NCI-H1930 (cell line): ENCODE measurements at places on chromosomes 1 and 21.

- no peak for DNase-seq
Observed at GRCh38 chr1:7468248-7468647, 302.8 kb upstream of the VAMP3 start.

- DNase-seq = no peak
Observed at GRCh38 chr1:38455829-38456530, 403.6 kb downstream of the RRAGC start.

- no peak for DNase-seq
Observed at GRCh38 chr1:245345191-245345884, 190.6 kb downstream of the KIF26B start.

GRCh38 chr1:44485934-44486460 is 80.9 kb downstream of the RNF220 start:
- DNase-seq = no peak

DNA sequence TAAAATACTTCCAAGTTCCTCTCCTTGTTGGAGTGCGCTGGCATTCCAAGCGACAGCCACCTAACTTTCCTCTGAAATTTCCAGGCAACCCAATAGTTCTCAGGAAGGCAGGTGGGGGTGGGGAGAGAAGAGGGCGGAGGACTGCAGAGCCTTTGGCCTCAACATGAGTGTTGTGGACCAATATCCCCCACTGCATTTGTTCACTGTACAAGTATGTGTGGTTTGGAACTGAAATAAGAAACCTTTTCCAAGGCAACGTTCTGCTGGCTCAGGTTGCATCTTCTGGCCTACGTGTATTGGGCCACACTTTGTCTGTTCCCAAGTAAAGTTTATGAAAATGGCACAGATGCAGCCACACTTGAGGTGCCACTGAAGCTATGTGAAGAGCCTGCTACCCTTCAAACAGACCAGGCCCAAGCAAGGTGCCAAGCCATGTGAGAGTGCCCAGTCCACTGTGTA is 153.4 kb downstream of the DHRS3 start:
- DNase-seq = no peak

DNA sequence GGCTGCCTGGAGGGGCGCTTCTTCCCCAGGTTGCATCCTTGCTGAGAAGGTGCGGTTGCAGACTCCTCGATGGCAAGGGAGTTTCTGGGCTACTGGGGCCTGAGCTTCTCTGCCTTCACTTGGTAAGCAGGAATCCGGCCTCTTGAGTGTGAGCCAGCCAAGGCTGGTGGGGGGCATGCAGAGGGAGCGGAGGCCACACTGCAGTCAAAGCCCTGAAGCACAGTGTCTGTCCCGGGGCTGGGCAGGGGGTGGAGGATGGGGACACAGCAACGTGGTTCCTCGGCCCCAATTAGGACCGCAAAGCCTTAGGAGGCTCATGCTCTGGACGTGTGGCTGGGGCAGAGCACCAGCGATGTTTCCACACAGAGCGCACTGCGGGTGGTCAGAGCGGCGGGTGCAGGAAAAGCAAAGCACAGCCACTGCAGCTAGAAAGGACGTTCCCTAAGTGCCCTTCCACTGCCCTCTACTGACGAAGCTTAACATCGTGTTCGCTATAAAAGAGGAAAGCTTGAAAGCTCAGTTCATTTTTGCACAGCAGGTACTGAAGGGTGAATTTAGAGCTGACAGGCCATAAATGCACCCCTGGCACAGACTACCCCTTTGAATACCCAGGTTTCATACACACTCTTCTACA is 60.7 kb upstream of the COG2 start:
- DNase-seq = no peak

GRCh38 chr21:44375281-44375651 is 21.8 kb downstream of the TRPM2 start:
- no peak for DNase-seq

DNA sequence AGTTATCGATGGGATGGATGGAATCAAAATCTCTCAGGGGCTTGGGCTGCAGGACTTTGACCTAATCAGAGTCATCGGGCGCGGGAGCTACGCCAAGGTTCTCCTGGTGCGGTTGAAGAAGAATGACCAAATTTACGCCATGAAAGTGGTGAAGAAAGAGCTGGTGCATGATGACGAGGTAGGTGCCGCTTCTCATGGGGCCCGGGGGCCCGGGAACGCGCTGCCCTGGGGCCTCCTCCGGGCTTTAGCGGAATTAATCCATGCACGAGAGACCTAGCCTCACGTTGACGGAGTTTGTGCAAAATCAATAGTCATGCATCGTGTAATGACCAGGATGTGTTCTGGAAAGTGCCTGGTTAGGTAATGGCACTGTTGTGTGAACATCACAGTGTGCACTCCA is 43.8 kb downstream of the FAAP20 start:
- DNase-seq = no peak

DNA sequence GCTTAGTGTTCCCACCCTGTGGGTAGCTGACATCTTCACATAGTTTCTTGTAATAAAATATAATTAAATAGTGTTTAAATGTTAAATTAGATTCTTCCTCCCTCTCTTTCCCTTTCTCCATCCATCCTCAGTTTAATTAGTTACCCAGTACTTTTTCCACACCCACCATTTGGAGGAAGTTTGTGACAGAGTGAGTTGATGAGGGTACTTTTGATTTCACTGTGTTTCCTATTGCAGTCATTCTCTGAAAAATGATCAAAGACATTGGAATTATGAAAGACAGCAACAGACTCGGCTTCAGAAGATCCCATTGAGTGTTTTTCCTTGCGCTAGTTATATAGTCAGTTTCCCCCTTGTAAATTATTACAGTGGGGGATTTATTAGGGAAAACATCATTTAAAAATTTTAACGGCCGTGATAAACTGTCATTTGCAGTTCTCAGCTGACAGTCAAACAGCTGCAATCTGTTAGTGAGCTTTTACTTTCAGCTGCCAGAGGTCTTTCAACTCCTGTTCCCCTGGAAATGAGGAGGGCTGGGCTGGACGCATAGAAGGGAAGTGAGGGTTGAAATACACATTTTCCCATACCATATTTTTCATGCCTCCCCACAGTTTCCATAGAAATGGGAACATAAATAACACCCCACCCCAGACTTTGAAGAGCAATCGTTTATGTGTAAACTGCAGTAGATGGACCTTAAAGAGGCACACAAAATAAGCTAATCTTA is 61.3 kb upstream of the CACYBP start:
- no peak for DNase-seq

DNA sequence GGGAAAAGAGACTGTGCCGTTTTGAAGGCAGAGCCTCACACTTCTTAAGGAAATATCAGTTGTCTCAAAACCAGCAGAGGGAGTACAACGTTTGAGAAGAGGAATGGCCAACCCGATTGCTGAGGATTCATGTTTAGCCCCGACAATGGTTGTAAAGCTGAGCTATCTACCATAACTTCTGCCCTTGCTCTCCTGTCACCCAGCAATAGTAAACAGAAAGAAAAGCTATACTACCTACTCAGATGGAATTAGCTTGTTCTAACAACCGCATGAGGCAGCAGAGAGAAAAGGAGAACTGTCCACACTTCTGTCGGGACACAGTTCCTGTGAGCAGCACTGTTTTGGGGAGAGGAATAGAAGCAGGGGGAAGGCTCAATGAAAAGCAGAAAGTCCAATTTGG is 91.2 kb downstream of the SLC45A1 start:
- DNase-seq = no peak

DNA sequence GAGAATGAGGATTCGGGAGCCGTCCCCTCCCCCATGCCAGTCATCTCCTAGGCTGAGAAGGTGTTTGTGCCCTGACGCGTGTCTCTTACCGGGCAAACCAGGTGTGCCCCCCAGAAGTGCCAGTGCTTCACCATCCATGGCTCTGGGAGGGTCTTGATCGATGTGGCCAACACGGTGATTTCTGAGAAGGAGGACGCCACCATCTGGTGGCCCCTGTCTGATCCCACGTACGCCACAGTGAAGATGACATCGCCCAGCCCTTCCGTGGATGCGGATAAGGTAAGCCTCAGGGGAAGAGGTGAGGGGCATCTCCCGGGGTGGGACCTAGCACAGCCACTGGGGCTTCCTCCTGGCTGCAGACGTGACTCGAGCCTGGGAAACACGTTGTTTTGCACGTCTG is 959 bp downstream of the PADI6 start:
- no peak for DNase-seq

GRCh38 chr1:2134621-2135307 is 59.8 kb downstream of the FAAP20 start:
- no peak for DNase-seq

DNA sequence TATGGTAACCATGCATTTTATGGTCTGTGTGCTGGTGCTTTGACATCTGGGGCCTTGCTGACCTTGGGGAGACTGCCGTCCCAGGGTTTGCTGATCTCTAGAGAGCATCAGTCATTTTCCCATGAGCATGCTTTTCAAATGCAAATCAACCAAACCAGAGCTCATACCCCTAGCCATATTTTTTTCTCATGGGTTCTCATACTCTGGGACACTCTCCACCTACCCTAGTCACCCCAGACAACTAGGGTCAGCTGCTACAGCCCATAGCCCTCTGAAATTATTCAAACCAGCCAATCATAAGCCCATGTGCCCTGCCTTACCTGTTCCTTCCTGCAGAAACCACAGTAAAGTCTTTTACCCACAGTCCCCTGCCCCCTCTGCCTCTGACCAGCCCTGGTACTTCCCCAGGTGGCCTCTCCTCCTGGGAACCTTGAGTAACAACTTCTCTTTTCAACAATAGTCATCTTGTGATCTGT is 132.0 kb downstream of the MAP3K21 start:
- DNase-seq = no peak

- DNase-seq = no peak
Observed at GRCh38 chr1:217004776-217005436, 281.7 kb upstream of the ESRRG start.

GRCh38 chr21:45281411-45282282 is 6.0 kb downstream of the POFUT2 start:
- no peak for DNase-seq

DNA sequence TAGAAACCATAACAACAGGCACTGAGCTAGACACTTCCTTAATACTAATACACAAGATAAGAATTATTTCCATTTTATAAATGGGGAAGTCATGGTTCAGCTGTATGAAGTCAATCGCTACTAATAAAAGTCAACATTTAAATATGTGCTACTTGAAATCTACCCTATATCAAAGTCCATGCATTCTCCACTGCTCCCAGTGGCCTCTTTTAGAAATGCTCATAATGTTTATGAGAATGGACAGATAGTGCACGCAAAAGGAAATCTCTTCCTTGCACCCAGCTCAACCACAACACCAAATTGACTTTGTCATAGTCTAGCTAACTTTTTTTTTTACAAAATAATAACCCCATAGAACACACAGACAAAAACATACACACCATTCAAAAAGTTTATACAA is 281.7 kb upstream of the CXADR start:
- no peak for DNase-seq

DNA sequence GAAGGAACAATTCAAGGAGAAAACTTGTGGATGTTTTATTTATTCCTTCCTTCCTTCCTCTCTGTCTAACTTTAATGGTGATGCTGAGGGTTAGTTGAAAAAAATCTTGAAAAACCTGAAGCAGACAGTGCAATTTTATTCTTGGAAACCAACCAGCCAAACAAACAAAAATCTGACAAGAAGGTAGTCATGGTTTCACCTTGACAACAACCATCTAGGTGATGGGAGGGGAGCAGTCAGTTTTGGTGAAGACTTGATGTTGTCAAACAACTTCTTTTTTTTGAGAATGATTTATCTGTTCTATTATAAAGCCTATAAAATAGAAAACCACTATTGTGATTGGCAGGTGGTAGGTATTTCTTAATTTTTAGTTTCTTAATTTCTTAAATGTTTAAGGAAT is 92.4 kb upstream of the GPR88 start:
- no peak for DNase-seq

- no peak for DNase-seq
Observed at GRCh38 chr1:180909462-180909976, 3.2 kb upstream of the KIAA1614 start.

DNA sequence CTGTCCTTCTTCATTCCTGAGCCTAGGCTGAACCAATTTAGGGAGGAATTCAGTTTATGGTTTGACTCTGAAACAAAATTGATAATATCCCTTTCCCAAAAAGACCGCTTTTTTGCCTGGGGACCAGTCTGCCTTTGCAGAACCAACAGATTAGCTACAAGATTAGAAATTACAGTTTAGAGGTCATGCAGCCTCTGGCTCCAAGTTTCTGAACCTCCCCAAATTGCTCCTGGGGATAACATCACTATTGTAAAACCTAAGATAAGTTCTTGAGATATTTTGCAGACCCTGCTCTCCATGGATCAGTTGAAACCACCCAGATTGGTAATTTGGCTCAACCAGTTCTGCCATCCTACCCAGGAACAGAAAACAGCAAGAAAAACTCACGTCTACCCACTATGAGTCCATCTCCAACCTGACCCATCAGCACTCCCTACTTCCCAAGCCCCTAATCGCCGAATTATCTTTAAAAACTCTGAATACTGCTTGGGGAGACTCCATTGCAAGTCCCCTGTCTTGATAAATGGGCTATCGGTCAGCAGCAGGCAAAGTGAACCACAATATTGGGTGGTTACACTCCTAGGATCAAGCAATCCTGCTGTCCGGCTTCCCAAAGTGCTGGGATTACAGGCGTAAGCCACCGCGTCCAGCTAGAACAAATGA is 605 bp upstream of the RABGGTB start:
- no peak for DNase-seq
